Activated CD8-positive, alpha-beta memory T cell treated with anti-CD3 and anti-CD28 coated beads for 1 hour (primary cell): ENCODE measurements at places on chromosomes 3 and 15.

- DNase-seq, result no peak
Observed at GRCh38 chr3:47380026-47380600, 708 bp upstream of the PTPN23 start.

- no peak for DNase-seq
Observed at GRCh38 chr3:183924956-183925355, 40.3 kb upstream of the PARL start.

GRCh38 chr3:32438596-32439344, 47.1 kb downstream of the CMTM7 start:
- DNase-seq, result no peak

DNA sequence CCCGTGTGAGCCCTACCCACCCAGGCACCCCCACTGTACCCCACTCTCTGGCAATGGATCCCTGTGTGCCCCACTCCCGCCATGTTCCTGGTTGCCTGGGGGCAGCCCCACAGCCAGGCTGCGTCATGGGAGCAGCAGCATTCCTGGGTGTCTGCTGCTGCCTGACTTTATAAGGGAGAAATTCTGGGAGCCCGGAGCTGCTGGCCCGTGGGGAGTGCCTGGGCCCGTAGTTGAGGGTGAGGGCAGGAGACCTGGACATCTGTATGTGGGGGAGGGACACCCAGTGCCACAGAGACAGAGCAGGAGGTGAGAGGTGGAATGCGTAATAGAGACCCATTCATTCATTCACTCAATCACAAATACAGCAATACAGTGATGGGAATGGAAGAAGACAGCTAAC, 15.1 kb downstream of the CSPG4 start:
- DNase-seq, result no peak

DNA sequence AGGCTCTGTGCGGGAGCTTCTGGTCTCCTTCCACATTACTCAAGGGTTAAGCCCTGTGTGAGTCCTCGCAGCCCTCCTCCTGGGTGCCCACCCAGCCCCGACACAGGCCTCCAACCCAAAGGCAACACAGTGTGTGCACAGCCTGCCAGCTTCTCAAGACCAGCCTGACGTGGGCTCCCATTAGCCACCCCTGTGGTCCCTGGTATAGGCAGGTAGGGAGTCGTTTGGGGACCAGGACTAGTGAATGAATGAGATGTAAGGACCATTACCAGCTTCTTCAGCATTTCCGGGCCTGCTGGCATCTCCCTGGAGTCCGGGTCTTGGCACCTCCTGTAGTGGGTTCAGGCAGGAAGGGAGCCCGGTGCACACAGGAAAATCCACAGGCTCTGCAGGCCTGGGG, 20.2 kb upstream of the PLXNA1 start:
- no peak for DNase-seq

DNA sequence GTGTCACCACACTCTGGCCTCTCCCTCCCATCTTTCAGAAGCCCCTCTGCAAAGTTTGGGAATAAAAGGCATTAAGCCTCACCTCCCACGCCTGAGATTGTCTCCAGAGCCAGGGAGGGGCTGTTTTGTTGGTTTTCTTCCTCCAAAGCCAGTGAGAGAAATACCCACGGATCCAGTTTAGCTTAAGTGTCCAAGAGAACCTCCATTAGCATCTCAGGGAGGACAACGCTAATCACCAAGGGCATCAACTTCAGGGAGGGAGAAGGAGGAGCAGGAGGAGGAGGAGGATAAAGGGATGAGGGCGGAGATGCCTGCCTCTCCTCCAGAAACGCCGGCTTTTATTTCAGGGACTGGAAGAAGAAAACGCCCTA, 101.6 kb downstream of the SRGAP3 start:
- DNase-seq, result no peak

DNA sequence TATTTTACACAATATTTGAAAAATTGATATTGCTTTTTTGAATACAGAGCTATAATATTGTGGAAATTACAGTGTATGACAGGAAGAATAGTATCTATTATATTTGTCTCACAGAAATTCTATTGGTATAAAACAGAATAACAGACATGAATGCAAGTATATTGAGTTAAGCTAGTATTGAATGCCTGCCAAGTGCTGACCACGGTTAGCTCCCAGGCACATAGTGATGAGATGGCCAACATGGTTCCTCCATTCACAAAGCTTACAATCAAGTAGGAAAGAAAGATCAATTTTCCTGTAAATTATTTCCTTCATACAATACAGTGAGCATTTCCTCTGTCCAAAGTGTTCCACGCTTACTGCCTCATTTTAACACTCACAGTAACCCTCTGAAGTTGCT, 67.6 kb downstream of the TP63 start:
- no peak for DNase-seq

- no peak for DNase-seq
Observed at GRCh38 chr15:72227192-72227586, 3.8 kb downstream of the PKM start.

DNA sequence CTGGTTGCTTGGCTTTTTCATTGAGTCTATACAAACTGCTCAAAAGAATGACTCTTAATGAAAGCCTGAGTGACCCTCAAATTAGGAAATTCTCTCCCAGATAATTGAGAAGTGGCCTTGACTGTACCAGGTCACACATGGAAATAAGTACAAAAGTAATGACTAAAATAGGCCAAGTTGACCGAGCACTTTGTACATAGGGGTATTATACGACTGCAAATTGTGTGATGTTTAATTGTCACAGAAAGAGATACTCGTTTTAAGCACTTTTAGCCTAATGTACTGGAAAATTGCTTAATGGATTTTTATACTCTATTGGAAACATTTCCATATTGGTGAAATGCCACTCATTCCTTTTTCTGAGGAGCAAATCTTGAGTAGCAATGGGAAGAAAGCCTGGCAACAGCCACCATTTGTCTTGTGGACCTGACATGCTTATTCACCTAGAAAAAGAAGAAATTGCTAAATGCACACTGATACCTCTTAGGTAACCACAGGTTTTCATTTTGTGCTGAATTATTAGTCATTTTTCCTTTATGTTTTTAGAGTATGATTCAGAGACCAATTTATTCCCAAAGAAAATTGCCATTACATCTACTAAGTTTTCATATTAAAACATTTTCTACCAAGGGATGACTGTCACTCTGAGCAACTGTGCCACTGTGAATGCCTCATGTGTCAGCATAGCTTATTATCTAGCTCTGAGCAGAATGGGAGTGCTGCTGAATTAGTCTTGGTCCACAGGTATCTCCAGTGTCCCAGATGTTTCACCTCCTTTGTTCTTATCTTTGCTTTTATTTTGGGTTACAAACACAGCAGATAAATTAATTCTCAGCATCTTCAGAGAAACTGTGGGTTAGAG, 8.9 kb upstream of the PXK start:
- no peak for DNase-seq

GRCh38 chr3:102662498-102662772, 227.6 kb downstream of the ZPLD1 start:
- no peak for DNase-seq

GRCh38 chr3:152268555-152269055, at the start of gene MBNL1:
Gene MBNL1, plus strand, starts transcription at chr3:152268929. Its CDS starts 31,265 bp downstream, at chr3:152300194.
- peak; percentile 67 for DNase-seq

DNA sequence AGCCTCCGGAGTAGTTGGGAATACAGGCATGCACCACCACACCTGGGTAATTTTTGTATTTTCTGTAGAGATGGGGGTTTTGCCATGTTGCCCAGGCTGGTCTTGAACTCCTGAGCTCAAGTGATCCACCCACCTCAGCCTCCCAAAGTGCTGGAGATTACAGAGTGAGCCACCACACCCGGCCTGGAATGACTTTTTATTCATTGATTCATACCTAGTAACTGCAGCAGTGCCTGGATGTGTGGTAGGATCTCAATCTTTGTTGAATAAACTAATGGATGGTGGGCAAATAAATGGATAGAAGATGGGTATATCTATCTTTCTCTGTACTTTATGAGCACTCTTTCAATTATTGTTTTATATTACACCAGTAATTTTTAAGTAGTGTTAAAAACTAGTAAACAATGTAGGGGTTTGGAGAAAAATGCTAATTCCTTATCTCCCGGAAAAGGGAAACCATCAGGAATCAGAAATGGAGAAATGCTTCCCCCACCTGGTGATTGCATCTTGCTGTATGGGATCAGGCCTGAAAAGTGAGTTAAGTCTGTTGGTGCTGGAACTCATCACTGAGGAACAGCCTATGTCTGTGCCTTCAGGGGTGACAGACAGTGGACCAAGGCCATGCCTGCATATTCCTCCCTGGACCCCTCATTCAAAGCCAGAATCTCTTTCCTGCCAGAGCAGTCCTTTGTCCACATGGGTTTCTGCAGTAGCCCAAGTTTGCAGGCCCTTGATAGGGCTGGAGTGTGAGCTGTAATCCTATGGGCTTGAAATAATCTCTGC, 161.0 kb upstream of the CTDSPL start:
- no peak for DNase-seq

- DNase-seq, result no peak
Observed at GRCh38 chr15:61038387-61038786, 190.7 kb downstream of the RORA start.

DNA sequence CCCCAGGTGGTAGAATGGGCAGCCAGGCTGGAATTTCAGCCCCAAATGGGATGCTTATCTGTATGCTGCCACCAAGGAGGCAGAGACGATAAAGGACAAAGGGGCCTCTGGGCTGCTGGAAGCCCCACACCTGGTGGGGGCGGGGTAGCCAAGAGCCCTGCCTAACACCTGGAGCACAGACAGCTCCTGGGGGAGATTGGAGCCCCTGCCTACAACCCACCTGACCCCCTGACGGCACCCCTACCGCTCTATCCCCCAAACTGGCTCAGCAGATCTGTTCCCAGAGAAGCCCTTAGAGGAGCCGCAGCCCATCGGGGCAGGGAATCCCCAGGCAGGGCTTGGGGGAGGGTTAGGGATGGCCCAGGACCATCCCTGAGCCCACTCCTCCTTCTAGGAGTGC, 15.8 kb upstream of the SEMA3F start:
- DNase-seq, result no peak

- no peak for DNase-seq
Observed at GRCh38 chr15:59838900-59839299, 149.8 kb upstream of the BNIP2 start.

DNA sequence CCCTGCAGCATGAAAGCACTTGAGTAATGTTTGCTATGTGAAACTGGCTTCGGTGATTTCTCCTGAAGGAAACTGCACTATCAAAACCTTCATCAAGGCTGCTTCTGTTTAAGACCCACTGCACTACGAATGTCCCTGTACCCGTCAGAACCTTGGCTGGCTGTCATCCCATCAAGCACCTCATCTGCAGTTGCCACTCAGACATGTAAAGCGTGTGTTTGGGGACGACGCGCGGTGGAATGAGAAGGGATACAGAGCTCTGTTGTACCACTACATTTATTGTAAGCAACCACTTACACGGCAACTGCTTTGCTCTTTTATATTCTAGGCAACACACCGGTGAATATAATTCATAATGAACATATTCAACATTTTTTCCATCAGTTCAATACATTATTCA, 147.6 kb downstream of the TIGIT start:
- no peak for DNase-seq

DNA sequence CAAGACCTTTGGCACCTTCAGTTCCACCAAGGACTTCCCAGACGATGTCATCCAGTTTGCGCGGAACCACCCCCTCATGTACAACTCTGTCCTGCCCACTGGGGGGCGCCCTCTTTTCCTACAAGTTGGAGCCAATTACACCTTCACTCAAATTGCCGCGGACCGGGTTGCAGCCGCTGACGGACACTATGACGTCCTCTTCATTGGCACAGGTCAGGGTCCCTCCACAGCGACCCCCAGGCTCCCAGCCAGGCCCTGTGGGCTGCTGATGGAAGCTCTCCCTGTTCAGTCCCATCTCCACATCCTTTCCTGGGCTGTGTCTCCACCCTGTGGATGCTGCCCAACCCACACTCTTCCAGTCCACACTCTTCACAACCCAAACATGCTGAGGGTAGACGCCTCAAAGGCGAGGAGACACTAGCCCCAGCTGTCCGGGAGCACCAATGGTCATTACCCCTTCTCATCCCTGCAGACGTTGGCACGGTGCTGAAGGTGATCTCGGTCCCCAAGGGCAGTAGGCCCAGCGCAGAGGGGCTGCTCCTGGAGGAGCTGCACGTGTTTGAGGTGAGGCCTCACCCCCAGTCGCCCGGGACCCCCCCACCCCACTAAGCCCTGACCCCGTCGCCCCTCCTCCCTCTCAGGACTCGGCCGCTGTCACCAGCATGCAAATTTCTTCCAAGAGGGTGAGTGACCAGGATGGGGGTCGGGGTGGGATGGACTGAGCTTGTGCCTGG, 4.3 kb upstream of the LSMEM2 start:
- DNase-seq, result peak; percentile 32

- no peak for DNase-seq
Observed at GRCh38 chr15:100043692-100044091, 298.1 kb downstream of the ADAMTS17 start.
